ENCODE measurements at places on chromosomes 2 and 18.

GRCh38 chr2:101464841-101465240 lies 10.1 kb downstream of the RFX8 start:
- no peak for DNase-seq

GRCh38 chr18:24041691-24042090 lies 27.1 kb downstream of the TTC39C start:
- no peak for DNase-seq

DNA sequence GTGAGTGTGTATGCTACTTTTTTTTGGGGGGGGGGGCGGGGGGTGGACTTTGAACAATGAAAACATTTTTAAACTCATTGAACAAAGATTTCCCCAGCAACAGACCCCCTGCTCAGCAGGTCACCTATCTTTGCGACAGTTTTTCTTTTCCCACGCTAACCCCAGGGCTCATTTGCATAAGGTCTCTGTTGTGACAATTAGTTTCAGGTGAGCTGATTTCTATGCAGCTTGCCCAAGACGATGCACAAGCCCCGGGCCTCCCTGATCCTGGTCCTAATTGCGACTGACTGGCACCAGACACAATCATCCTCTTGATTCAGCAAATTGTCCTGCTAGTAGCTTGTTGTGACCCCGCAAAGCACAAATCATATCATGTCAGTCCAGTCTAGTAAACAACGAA lies 40.3 kb downstream of the ZEB2 start:
- DNase-seq, result no peak

GRCh38 chr18:901761-902160 lies 2.9 kb upstream of the ADCYAP1 start:
- DNase-seq, result no peak

DNA sequence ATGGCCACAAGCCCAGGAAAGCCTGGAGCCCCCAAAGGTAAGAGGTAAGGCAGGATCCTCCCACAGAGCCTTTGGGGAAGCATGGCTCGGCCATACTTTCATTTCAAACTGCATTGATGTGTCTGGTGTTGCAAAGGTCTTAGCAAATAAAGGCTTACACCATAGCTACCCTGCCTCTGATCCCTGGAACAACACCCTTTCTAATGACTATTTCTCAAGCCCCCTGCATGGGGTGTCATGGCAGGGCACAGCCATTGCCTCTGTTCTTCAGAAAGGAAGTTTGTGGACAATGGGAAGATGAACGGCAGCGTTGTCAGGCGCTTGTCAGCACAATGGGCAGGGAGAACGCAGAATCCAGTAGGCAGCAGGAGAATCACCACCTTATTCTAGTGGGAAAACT lies 435.0 kb upstream of the SMIM21 start:
- no peak for DNase-seq

Measured in HEK293T (cell line).